ENCODE measurements at places on chromosomes 7 and 10. TPM values are rescaled to one million over a fixed set of nuclear protein-coding genes. Genes with fewer than 3 reads are reported as not detected.

Gene ZNF727
- not detected for total RNA-seq

Gene CALCR
- total RNA-seq, result not detected

Gene WIPF3
- total RNA-seq, result not detected

Gene GLI3
- total RNA-seq, result not detected

Gene PRPS1L1
- total RNA-seq, result not detected

Gene SH2D4B
- 0.19 TPM for total RNA-seq

Gene CYP26A1
- total RNA-seq, result not detected

Gene SUN3
- not detected for total RNA-seq

Gene OR2A42
- not detected for total RNA-seq

Gene KIAA1549
- 0.82 TPM for total RNA-seq

Gene UTF1
- total RNA-seq, result not detected

Gene NKX1-2
- total RNA-seq, result not detected

Gene NACAD
- not detected for total RNA-seq

Gene ZFAND2A
- total RNA-seq, result 16.7 TPM

Gene ADRB1
- total RNA-seq, result 4.5 TPM
